ENCODE measurements at places on chromosomes 5 and 9.

- no peak for DNase-seq
Observed at GRCh38 chr9:124514874-124515273, 7.7 kb upstream of the NR5A1 start.

DNA sequence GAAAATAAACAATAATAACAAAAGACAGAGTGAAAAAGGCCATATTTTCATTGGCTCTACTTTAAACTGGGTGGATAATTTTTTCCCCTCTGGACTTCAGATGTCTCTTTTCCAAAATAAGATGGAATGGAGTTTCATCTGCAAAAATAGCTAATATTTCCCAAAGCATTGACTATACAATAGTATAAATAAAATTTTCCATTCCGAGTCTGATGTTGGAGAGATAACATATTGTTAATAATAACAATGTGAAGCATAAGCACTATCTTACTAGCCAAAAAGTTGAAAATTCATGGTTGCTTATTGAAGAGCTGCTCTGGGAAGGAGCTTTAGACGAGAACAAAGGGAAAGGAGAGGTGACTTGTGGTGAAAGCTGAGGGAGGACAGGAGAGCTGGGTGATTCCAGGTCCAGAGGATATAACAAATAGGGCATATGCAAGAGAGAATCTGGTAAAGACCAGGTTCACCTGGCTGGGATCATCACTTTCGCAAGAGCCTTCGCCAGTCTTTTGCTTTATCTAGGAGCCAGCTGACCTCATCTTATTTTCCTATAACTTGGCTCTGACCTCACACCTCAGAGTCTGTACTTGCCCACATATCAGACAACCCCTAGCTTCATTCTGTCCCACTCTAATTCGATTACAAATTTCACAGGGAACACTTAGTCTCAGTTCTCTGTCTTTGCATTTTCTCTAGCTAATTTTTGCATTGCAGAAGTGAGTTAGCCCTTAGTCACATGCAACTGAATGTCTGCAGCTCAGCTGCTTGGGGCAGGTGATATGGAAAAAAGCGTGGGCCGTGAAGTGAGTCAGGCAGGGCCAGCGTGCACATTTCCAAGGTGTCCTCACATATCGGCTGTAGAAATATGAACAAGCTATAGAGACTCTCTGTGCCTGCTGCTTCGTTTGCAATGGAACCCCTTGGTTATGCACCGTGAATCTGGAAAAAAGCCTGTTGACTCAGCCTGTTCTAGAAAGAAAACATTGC lies 7.6 kb upstream of the ZNF474 start:
- no peak for DNase-seq

DNA sequence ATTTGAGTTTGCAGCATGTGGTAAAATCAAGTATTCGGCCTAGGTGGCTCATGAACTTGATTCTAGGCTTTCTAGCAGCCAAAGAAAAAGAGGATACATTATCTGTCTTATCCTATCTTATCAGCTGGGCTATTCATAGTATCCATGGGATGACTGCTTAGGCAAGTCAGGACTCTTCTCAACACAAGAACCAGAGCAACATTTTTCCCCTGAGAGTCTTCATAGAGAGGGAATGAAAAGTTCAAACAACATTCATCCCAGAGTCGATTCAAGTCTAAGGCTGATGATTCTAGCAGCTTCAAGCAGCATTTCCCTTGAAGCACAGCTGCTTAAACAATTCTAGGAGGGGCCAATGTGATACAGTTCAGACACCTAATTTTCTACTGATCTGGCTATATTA lies 3.0 kb downstream of the S100Z start:
- no peak for DNase-seq

DNA sequence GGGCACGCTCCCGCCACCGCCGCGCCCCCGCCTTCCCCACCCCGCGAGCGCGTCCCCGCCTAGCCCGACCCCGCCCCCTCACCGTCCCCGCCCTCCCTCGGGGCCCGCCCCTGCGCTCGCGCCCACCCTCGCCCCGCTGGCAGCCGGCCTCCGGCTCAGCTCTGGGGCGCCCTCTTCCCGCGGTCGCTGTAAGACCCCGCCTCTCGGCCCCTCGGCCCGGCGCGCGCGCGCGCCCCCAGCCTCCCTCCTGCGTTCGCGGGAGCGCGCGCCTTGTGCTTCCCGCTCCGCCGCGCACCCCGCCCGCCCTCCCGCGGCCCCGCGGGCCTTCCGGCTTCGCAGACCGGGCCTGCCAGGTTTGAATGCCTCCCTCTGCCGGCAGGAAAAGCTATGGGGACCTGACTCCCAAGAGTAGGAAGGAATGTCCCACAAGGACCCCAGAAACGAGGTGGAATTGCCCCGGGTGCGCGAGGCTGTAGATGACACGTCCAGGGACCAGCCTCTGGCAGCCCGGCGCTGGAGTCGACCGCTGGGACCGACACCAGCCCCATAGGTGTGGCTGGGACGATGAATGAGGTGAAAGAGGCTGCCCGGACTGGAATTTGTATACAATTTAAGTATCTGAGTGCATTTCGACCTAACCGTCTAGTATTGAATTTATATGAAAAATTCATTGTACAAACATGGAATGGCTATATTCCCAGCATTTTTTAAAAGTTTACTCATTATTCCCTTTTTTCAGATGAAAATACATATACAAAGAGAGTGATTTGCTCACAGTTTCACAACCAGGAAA lies 416 bp upstream of the PTBP3 start:
- peak; percentile 94 for DNase-seq

DNA sequence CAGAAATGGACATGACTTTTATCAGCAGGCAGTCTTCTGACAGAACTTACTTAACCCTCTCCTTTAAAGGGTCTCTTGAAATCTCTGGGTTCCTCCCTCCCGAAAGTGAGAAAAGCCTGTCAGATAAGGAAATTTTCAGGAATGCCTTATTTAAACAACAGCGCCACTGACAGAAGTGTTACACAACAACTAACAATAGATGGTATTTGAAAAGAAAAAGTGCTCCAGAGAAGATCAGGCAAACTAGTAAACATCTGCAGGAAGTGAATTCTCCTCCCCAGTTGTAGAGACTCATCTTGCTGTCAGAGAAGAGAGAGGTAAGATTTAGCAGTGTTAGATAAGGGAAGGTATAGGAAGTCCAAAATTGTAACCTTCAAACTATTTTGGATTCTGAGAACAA lies 107.2 kb upstream of the NFIL3 start:
- DNase-seq = no peak

DNA sequence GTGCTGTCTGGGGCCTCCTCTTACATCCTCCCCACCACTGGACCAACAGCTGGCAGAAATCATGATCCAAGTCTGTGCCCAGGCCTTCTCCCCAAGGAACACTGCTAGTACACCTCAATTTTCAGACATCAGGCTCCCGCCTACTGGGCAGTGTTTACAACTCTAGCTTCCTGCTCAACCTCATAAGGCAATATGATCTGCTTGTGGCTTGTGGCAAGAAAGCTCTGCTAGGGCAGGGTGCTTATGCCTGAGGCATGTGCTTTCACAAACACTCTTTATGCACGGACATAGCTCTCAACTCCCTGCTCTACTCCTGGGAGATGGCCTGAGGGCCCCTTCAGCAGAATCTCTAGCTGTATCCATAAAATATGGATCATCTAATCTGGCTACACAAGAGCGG lies 32.5 kb downstream of the SH3TC2 start:
- no peak for DNase-seq

DNA sequence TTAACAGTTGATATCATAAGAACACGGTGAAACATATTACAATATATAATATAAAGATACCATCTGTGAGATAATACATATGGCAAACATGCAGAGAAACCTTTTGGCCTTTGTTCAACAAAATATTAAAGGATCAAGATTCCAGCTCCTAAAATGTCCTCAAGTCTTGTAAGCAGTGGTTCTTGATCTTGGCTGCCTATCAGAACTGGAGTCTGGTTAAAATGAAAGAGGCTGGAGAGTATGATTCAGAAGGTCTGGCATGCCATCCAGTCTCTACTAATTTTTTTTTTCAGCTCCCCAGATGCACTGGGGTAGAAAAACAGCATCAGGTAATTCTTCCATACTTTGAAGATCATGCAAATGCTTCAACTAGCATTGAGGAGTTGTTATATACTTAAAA lies 83.2 kb downstream of the TNC start:
- no peak for DNase-seq

DNA sequence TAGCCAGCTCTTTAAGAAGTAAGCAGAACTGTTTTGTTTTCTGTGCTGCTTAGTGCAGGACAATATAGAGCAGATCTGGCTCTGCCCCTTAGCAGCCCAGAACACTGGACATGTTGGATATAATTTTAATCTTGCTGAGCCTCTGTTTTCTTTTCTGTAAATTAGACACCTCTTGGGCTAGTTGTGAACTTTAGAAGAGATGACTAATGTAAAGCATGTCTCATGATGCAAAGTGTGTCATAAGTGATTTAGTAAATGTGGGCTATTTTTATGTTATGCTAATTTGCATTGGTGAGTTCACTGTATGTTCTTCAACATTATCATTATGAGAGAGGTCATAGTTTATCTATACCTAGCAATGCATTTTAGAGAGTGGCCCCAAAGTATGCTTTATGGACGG lies 156.1 kb upstream of the ADAMTSL1 start:
- DNase-seq = no peak

- no peak for DNase-seq
Observed at GRCh38 chr9:110541950-110542349, 37.6 kb downstream of the SVEP1 start.

GRCh38 chr5:75054134-75054930 lies 2.0 kb upstream of the GCNT4 start:
- no peak for DNase-seq

- DNase-seq = no peak
Observed at GRCh38 chr5:53105611-53106300, 3.8 kb downstream of the MOCS2 start.

GRCh38 chr5:176851871-176852658 lies 41.7 kb downstream of the UNC5A start:
- DNase-seq = no peak

GRCh38 chr5:79503794-79504495 lies 10.0 kb downstream of the HOMER1 start:
- no peak for DNase-seq

DNA sequence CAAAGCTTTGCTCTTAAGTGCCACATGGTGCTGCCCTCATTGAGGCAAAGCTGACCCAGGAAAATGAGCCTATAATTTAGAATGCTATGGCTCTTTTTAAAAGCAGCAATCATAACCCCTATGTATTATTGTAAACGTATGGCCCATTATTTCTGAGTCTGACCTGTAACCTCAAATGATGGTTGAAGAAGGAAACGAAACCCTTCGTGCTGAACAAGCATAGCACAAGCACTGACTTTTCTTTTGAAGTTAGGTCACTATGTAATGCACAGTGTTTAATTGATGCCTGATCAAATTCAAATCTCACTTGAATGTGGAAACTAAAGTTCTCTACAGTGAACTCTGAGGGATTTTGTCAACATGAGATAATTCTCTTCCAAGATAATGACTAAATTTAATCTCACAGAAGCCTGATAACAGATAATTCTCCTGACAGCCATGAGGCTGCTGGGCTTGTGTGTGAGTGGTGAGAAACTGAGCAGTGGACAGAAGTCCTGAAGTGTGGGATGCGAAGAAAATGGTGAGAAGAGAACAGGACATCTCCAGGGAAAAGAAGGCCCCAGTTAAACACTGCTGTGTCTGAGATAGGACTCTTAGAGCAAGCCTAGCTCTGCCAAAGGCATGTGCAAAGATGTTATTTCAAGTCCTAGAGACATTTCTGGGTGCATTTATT lies 226.9 kb downstream of the MAN2A1 start:
- DNase-seq = no peak

- DNase-seq = no peak
Observed at GRCh38 chr5:125868036-125868435, 555.2 kb upstream of the GRAMD2B start.

DNA sequence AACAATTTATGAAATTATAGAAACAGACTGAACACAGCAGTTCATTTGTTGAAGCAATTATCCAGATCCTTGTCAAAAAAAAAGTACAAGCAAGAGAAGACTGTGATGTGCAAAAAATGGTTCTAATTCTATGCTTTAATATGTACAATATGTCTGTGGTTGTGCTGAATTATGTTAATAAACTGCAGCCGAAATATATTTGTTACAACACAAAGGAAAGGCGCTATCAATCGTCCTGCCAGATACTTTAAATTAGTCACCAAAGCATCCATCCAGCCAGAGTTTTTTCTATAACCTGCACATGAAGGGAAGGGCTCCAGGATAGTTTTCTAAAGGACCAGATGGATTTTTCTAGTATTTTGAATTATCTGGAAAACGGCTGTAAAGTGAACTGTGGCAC lies 259.5 kb downstream of the BNC2 start:
- DNase-seq = no peak

DNA sequence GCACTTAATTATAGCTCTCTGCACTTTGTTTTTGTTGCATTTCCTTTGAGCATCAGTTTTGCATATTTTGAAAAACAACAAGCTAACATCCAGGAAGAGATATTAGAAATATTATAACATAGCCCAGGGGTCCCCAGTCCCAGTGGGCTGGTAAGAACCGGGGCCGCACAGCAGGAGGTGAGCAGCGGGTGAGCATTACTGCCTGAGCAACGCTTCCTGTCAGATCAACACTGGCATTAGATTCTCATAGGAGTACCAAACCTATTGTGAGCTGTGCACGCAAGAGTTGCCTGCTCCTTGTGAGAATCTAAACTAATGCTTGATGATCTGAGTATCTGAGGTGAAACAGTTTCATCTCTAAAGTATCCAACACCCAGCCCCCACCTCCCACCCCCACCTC lies 675.9 kb upstream of the ZNF608 start:
- no peak for DNase-seq

- no peak for DNase-seq
Observed at GRCh38 chr5:154321546-154321945, 124.3 kb upstream of the SAP30L start.

DNA sequence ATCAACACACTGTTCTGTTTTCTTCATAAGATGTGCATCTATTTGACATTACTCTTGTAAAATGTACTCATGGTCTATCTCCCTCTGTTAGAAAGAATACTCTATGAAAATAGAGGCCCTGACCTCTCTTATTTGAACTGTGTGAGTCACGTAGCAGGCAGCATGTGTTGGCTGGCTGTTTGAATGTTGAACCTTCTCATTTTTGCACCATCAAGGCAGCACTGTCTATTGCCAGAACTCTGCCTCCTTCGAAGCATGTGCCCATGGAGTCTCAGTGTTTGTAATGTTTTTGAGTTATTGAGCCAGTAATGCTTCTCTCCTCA lies 144.4 kb downstream of the ALDH1A1 start:
- DNase-seq = no peak

GRCh38 chr9:134750450-134751155 lies 109.0 kb downstream of the COL5A1 start:
- no peak for DNase-seq

- DNase-seq = no peak
Observed at GRCh38 chr5:79200573-79201183, 35.3 kb upstream of the JMY start.

DNA sequence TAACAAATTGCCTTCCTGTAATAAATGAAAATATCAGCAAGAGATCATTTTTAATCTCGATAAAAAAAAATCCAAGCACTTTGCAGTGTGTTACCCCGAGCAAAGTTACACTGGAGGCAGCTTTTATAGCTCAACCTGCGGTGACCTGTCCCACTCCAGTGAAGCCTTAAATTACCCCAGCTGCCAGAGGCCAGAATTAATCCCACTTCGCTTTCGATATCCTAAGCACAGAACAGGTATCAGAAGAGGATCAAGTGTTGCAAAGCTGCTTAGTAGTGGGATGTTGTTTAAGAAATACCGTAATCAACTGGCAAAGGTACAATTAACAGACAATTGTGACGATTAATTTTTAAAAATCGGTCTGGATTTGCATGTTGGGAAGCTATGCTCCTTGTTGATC lies 314.0 kb downstream of the AGTPBP1 start:
- no peak for DNase-seq

All from globus pallidus (tissue), 1 donor.